ENCODE measurements at places on chromosomes 4 and X.

- no peak for DNase-seq
These were observed 384.6 kb upstream of the IGFBP7 start for GRCh38 chr4:57494821-57495220.

DNA sequence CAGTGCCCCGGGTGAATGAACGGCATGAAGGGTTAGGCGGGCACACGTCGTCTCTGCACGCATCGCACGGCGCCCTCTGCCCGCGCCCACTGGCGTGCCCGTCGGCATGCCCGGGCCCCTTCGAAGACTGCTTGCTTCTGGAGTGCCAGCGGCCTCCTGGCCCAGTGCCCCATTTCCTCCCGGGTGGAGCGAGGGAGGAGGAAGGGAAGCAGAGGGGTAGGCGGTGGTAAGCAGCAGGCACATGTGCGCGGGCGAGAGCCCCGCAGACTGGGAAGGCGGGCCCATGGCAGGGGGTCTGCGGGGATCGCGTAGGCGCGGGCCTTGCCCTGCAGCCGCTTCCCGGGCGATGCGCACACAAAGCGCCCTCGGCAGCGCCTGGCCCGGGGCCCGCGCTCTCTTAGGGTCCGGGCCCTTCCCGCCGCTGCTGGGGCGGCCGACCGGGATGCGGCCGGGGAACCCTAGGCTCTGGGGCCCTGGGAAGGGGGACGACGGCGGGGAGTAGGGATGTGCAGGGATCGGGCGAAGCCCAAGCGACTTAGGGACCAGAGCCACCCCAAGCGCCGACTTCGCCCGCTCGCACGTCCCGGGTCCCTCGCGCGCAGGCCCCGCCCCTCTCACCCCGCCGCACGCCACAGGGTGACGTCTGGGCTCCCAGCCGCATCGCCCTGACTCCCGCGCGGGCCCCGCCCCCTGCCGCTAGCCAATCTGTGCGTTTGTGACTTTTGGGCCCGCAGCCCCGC lies 866 bp upstream of the EMD start:
- DNase-seq, result peak; percentile 74

- no peak for DNase-seq
These were observed 19.3 kb downstream of the WDR13 start for GRCh38 chrX:48616576-48616975.

- no peak for DNase-seq
These were observed 247.4 kb upstream of the CTSO start for GRCh38 chr4:156201050-156201449.

DNA sequence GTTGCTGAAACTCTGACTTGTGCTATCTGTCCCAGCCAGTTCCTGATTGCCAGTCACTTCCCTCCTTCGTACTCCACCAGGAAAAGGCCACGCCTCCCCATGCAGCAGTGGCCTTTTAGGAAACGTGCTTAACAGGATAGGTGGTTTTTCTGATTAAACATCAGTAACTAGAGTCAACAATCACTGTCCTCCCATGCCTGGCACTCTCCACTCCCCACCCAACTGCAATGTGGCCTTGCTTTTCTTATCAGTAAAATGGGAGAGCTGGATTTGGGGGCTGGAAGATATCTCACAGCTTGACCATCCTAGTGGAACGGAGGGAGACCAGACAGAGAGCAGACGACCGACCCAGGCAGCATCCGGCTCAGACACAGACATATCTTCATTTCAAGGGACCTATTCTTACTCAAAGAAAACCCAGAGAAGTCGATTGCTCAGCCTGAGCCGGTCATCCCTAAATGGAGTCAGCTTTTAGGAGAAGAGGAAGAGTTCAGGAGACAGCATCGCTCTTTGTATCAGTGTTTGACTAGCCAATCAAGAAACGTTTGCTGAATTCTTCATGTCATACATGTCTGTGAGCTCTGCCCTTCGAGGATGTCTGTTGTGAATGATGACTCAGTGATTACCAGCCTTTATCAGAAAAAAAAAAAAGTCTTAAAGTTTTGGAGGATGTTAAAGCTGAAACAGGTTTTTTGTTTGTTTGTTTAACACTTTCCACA lies 12.7 kb upstream of the UBA6 start:
- no peak for DNase-seq

- DNase-seq, result no peak
These were observed 257.4 kb downstream of the CFAP299 start for GRCh38 chr4:80592950-80593349.

- no peak for DNase-seq
These were observed 32.5 kb upstream of the C1QTNF7 start for GRCh38 chr4:15395311-15395710.

- no peak for DNase-seq
These were observed 247.3 kb downstream of the SPOCK3 start for GRCh38 chr4:166987026-166987425.

DNA sequence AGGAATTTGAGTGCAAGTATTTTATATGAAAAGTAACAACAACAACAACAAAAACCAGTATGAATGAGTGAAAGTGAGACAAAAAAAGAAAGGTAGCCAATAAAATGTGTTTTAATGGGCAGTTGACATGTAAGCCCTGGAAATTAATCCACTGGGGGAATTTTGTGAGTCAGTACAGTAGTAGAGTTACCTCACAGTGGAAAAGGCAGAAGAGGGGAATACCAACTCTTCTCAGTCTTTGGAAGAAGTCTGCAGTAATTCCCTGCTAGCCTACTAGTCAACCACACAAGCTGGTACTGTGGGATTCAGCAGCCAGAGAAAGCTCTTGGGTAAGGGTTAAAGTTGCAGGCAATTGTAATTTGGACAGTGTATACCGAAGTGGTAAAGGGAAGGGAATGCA lies 76.3 kb upstream of the IL15 start:
- DNase-seq, result no peak

DNA sequence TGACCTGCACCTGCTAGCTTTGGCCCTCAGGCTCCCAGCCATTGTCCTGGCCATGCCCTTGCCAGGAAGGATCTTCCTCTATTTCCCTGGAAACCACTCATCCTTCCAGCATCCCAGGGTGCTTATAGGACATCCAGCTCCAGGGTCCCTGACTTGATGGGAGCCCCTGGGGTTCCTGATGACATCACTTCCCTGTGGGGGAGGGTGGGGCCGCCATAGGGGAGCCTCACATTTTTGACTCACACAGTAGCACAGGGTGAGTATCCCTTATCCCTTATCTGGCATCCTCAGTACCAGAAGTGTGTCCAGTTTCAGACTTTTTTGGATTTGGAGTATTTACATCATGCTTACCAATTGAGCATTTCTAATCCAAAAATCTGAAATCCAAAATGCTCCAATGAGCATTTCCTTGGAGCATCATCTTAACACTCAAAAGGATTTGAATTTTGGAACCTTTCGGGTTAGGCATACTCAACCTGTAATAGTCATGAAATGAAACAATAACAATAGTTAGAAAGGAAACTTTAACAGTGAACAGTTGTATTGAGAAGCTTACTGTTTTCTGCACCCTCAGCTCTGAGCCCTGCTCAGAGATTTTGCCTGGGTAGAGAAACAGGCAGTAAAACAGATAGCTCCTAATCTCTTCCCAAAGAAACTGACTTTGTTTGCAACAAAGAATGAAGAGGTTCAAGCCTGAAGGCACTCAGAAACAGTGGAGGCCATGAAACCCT lies 22.1 kb downstream of the TNIP2 start:
- no peak for DNase-seq

DNA sequence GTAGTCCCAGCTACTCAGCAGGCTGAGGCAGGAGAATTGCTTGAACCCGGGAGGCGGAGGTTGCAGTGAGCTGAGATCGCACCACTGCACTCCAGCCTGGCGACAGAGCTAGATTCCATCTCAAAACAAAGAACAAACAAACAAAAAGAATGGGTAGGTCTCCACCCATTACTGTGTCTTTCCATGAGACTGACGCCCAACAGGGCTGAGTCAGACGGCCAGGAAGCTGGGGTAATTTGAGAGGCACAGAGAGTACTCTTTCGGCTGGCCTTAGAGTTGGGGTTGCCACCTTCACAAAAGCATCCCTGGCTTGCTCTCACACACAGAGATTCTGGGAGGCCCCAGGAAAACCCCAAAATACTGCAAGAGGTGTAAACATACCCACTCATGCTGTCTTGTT lies 72.0 kb upstream of the DHRSX start:
- no peak for DNase-seq

- DNase-seq, result no peak
These were observed 241.8 kb downstream of the GALNTL6 start for GRCh38 chr4:172055046-172055445.

- DNase-seq, result no peak
These were observed 365.9 kb downstream of the CXXC4 start for GRCh38 chr4:104128850-104129213.

- no peak for DNase-seq
These were observed 20.8 kb upstream of the FAM13A start for GRCh38 chr4:89077761-89078160.

DNA sequence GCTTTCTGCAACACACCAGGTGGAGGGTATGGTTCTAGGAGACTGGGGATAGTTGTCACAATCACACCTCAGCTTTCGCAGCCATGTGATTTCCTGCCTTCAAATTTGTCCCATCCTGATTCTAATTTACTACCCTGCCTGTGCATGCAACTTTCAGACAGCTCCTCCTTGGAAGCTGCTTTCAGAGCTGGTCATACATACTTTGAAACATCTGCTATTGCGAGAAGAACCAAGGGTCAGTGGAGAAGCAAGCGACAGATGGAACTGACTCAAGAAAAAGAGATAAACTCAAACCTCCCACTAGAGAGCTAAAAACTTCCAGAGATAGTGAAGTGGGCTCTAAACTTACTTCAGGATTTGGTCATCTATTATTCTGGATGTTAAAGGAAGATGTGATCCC lies 381.7 kb upstream of the FGF13 start:
- no peak for DNase-seq

GRCh38 chrX:92247076-92247475 lies 467.9 kb downstream of the PCDH11X start:
- no peak for DNase-seq

- DNase-seq, result no peak
These were observed 140.3 kb downstream of the SH3KBP1 start for GRCh38 chrX:19746919-19747651.

DNA sequence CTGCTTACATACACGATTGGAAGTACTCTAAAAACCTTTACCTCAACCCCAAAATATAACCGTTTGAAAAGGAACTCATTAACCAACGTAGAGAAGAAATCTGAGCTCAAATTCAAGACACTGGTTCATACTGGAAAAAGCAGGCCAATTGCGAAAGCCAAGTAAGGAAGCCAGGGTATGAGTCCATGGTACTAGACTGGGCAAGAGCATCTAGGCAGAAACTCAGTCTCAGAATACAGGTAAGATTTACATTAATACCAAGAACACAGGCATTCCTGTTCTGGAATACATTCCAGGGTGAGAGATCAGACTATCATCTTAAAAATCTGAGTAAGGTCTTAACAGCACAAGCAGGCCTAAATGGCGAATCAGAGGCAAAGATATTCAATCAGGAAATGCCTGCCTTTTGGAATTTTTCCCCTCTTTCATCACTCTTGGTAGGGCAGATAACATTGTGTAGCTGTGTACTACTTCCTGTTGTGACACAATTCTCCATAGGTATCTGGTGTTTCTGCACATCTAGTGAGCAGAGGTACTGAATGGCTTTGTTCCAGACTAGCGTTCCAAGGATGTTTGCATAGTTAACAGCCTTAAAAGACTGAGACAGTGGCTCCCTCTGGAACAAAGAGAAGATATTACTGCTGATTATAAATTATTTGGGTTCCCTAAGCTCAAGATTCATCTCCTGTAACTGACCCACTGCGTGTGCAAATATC lies 311.3 kb downstream of the PCDH19 start:
- no peak for DNase-seq

DNA sequence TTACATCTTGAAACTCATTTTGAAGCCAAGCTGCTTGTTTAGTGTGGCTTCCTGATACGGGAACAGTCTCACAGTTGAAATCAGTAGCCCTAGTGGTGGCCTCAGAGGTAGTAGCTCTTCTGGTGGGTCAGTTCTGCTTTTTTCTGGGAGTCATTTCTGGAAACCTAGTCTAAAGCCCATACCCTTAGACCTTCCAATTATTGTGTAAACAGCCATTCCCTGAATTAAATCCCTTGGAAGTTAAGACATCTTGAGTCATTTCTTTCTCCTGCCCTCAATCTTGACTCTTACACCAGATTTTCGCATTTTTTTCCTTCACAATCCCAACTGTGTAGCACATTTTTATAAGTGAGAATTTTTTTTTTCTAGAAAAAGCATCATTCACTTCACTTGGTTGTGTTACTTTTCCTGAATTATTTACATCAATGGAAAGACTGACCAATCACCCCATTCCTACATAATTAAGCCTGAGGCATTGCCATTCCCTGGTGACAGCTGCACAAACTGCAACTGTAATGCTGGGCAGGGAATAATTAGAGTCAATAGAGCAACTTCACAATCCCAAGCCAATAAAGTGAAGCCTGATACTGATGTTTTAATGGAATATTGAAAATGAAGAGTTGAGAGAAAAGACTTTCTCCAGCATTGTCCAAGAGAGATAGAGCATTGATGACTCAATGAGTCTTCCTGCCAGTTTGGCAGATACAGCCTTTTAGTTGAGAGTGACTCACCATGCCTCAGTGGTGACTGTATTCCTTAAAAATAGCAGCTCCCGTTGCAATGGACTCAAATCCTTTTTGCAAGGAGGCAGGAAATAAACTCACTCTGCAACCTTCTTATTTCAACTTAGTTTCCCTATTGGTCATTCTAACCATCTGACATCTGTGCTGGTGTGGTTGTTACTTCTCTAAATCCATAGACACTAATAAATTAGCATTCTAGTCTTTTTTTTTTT lies 13.0 kb upstream of the SEPSECS start:
- DNase-seq, result peak; percentile 27

DNA sequence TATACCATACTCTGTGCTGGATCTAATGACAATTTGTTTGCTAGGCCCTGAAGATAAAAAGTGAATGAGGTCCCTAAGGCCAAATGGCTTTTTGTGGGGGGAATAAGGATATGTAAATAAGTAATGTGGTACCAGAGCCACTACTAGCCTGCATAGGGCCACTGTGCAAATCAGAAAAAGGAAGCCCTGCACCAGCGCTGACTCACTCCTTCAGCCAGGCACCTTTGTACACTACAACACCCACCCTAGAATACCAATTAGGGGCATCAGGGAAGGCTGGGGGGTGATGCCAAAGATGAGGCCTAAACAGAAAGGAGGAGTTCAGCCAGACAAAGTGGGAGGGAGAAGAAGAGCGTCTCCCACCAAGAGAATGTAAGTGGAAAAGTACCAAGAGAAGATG lies 122.2 kb downstream of the CAMK2D start:
- no peak for DNase-seq

GRCh38 chrX:69150281-69150960 lies 14.8 kb downstream of the PJA1 start:
- DNase-seq, result no peak

All from left cardiac atrium (tissue), 4 donors.